Activated CD4-positive, CD25-positive, alpha-beta regulatory T cell treated with anti-CD3 and anti-CD28 coated beads, Interleukin-2, amount 50 U/mL, for 16 hours (primary cell): ENCODE measurements at places on chromosomes 2 and 18.

DNA sequence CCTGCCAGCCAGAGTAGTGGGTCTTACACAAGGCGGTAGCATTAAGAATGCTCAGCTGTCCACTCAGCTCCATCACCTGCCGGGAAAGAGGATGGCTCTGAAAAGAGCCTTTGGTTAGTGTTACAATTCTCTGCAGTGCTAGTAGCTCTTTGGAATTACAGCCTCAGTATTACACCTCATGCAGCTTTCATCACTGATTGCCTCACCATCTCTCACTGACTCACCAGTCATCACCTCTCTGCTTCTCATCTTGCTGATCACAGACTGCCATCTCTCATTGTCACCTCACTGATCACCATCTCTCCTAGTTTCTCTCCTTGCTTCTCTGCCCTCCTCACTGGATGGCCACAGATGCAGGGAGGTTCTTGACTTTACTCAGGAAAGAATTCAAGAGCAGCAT, 573.5 kb upstream of the SETBP1 start:
- DNase-seq, result no peak

GRCh38 chr2:166017208-166017607, 63.6 kb upstream of the TTC21B start:
- DNase-seq, result no peak

DNA sequence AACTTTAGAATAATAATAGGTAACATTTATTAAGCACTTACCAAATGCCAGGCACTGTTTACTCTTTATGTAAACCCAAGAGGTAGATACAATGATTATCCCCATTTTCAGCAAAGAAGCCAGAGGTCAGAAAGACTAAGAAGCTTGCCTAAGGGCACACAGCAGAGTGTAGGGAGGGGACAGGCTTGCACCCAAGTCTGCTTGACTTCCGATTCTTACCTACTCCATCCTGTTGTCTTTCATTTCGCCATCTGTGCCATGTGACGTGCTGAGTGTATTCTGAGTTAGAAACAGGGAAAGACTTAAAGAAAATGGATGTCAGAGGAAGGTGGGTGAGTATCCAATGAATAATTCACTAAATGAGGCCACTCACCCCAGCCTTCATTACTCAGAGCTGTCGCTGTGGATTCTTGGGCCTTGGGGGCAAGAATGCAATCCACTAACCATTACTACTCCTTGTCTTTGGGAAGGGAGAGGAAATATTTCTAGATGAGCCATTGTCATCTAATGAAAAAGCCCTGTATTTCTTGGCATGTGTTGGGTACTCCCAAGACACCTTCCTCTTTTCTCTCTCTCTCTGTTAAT, 76.4 kb upstream of the BCL11A start:
- no peak for DNase-seq

GRCh38 chr2:143936538-143936847, 583.4 kb downstream of the ZEB2 start:
- DNase-seq, result no peak

DNA sequence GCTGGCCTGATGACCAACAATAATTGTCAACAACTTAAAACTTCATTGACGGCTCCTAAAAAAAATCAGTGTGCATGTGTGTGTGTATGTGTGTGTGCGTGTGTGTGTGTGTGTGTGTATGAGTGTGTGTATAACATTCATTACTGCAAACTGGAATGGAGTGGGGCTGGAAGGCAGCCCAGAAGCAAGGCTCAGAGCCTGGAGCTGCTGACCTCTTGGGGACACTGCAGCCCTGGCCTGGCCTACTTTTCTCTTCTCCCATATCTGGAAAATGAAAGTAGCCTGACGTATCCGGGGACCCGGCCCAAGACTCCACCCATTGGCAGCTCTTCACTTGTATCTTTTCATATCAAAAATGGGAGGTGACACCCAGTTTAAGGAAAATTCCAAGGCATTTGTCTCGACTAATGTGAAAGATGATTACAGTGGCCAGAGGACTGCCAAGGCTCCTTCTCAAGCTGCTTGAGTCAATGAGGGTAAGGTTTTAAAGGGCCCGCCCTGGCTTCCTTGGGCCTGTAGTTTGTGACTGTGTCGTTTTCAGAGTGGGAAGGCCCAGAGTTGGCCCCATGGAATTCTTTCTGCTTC, 72.4 kb upstream of the IL1R1 start:
- no peak for DNase-seq

DNA sequence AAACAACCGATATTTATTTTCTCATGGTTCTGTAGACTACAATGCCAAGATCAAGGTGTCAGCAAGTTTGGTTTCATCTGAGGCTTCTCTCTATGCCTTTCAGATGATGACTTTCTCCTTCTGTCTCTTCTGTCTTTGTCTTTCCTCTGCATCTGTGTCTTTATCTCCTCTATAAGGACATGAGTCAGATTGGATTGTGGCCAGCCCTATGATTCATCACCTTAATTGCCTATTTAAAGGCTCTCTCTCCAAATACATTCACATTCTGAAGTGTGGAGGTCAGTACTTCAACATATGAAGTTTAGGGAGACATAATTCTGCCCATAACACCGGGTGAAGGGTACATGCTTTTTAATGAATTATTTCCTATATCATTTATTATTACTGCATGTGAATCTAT, 71.2 kb upstream of the CNTNAP5 start:
- no peak for DNase-seq

- no peak for DNase-seq
These were observed 262.9 kb upstream of the GULP1 start for GRCh38 chr2:188028739-188029138.

DNA sequence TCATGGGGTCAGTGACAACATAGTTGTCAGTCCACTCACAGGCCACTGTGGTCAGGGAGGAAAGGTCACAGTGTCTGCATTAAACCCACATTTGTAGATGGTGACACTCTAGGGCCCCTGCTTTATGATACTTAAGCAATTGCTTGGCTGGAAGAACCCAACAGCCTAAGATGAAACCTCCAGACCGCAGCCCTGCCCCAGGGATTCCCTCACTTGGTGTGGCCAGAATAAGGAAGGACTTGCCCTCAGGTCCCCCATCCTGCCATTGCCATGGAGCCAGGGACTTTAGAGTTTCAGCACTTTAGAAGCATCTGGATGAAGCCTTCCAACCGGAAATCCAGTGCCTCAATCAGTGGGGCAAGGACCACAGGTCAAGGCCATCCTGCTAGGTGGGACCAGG, 63.9 kb upstream of the LAPTM4A start:
- no peak for DNase-seq

- no peak for DNase-seq
These were observed 11.6 kb downstream of the AFF3 start for GRCh38 chr2:100130595-100131391.

GRCh38 chr2:20611077-20611843, 39.6 kb downstream of the HS1BP3 start:
- no peak for DNase-seq

GRCh38 chr2:232369126-232369951, 9.2 kb upstream of the ALPP start:
- no peak for DNase-seq

GRCh38 chr2:57864926-57865325, 181.7 kb upstream of the VRK2 start:
- no peak for DNase-seq

DNA sequence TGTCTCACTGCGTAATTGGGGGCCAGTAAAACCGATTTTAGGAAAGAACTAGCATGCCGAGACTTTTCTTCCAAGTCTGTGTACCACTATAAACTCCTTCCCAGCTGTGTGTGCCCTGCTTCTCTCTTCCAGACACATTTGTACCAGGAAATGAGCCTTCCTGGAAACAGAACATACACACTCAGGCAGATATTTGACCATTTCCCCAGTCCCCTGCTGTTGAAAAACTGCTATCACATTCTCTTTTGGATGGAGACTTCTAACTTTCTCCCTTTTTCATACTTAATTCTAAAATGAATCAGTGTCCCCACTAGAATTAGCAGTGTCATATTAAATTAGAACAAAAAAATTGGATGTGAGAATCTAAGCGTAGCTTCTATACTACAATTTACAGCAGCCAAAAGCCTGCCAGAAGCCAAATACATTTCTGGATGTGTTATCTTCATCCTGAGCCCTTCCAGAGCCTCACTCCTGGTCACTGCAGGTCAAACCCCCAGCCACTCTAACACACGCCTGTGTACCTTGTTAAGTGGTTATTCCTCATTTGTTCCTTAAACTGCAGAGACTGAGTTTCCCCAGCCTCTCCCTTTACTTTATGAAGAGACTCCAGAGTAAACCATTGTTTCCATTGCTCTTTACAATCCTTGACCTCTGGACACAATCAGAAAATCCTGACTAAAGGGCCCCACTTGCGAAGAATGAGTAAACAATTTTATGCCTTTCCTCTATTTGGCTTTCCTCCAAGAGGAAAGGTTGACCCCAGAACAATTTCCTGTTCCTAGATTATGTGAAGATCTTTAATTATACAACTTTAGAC, 20.4 kb downstream of the DSG4 start:
- no peak for DNase-seq

DNA sequence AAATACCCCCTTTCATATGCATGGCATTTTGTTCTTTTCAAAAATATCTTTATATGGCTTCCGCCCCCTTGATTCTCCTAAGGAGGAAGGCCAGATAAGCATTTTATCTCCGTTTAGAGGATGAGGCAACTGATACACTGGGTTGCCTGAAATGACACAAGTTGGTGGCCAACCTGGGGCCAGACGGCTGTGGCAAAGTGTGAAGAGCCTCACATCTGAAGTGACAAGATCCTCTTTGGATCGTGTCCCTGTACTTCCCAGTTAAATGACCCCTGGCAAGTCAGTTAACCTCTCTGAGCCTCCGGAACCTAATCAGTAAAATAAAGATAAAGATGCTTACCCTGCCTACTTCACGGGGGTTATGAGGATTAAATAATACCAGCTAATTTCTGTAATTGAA, 4.6 kb downstream of the SETBP1 start:
- DNase-seq, result no peak

- DNase-seq, result no peak
These were observed 25.7 kb downstream of the MTHFD2 start for GRCh38 chr2:74223941-74224770.

GRCh38 chr18:1564793-1565192, 660.1 kb downstream of the ADCYAP1 start:
- no peak for DNase-seq

DNA sequence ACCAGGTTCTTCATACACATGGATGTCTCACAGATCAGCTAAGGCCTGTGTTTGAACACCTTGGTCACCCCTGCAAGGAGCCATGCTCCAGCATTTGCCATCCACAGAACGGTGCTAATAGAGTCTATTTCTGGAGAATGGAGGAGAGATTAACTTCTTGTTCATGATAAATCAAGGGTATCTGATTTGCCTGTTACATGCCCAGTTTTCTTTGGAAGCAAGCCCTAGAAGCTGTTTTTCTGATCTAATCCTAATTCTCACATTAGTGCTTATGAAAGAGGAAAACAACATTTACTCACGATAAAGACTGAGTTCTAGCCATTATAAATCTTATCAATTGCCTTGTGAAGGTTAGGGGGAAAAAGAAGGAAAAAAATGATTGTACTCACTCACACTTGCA, 119.6 kb upstream of the DTNA start:
- no peak for DNase-seq

DNA sequence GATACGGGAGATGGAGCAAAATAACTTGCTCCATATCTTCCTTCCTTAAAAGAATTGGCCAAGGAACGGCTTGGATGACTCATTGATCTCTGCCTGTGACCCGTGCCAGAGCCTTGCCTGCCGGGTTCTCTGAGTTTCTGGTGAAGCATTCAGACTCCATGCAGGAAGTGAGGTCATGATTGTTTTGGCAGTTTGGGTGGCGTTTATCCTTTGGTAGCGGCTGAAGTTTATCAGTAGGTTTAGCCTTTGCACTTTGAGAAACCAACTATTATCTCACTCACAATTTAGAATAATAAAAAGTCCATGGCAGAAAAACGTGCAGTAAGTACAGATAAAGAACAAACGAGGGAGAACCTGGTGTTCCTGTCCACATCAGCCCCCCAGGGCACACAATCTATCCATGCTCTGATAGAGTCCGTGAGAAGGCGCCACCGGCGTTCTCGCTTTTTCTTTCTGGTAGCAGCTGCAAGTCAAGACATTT, 15.0 kb upstream of the CTAGE1 start:
- no peak for DNase-seq

GRCh38 chr18:22422909-22423548, 5.3 kb upstream of the CTAGE1 start:
- DNase-seq, result no peak

DNA sequence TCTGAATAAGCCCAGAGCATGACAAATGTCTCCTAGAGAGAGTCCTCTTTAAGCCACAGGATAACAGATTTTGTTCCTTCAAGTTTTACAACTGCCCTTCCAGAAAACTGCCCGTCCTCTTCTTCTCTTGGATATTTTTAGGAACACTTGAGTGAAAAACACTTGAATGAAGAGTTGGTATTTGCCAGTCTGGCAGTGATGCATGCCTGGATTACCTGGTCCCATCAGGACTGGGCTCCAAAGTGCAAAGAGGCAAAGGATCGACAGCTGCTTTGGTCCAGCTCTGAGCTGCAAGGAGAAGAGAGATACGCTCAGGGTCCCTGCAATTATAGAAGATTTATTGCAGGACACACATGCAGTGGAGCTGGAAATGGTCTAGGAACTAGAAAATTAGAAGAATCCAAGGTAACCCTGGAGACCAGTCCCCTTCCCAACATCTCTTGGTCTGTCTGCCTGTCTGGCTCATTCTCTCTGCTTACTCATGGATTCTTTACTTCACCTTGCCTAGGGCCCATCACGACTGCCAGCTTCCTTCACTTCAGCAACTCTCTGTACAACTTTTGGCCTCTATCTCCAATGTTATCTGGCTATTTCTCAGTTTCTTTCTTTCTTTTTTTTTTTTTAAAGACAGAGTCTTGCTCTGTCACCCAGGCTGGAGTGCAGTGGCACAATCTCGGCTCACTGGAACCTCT, 112.1 kb upstream of the SIX2 start:
- no peak for DNase-seq

GRCh38 chr2:18284331-18284730, 276.1 kb downstream of the RDH14 start:
- DNase-seq, result no peak

- no peak for DNase-seq
These were observed 524.5 kb upstream of the MEX3C start for GRCh38 chr18:51721996-51722395.

DNA sequence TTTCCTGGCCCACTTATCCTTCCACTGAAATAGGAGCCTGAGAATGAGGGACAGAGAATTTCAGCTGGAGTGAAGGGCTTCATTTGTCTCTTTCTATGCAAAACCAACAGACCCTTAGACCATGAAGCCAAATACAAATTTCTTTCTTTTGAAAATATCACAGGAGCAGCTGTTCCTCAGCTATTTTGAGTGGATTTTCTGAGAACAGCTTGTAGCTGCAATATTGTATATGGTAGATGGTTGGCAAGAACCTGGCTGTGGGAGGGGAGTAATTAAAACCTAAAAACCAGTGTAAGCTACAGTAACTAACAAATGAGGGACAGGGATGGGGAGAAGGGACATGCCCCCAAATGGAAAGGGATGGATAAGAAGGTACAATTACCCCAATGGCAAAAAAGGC, 350.3 kb upstream of the CDH20 start:
- DNase-seq, result no peak

GRCh38 chr2:17646838-17647701, 106.5 kb downstream of the SMC6 start:
- DNase-seq, result no peak

- no peak for DNase-seq
These were observed 34.3 kb upstream of the ODC1 start for GRCh38 chr2:10482460-10482859.

GRCh38 chr2:212935752-212936151, 215.7 kb downstream of the IKZF2 start:
- no peak for DNase-seq

GRCh38 chr2:160125366-160125765, 63.0 kb upstream of the PLA2R1 start:
- no peak for DNase-seq
